MV-4-11 (cell line): ENCODE measurements at places on chromosomes 6 and 20.
A peak's percentile ranks its signal among the peaks of the same experiment; 100 is the strongest.

DNA sequence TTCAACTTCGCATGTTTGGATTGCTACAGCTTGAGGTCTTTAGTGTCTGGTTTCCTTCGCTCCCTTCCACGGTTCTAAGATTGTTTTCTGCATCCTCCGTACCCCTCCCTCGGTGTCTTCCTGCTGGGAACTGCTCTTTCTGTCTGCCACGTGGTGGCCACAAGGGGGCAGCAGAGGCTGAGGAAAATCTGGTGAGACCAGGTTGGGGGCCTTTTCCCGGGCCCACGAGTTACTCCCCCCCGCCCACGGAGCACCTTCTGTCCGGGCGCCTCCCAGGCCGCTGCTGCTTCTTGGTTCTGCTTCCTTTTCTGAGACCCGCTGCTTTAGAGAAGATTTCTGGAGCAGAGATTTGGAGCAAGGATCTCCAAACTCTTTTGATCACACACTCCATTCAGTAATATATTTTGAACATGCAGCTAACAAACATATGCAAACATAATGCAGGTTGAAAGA lies 21.1 kb upstream of the NOTCH4 start:
- DNase-seq: peak; percentile 50

GRCh38 chr6:24899997-24900325 lies 35.8 kb downstream of the RIPOR2 start:
- DNase-seq: no peak

GRCh38 chr20:29878281-29878741 lies 1379.2 kb upstream of the DEFB115 start:
- no peak for DNase-seq

DNA sequence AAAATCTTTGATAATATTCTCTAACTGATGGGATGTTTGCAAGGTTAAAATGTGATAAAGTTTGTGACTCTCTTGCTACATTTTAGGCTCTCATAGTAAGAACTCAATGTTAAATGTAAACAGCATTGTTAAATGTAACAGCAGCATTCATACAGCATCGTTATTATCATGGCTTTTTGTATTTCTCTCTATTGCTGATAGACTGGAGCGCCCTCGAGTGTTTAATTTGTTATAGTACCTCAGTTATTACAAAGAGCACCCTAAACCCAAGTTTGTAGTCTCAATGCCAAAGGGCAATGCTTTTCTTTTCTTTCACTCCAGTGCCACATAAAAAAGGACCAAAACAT lies 14.9 kb upstream of the TTPAL start:
- DNase-seq: peak; percentile 38
